ENCODE measurements at places on chromosomes 12 and 14.
A peak's percentile ranks its signal among the peaks of the same experiment; 100 is the strongest.

DNA sequence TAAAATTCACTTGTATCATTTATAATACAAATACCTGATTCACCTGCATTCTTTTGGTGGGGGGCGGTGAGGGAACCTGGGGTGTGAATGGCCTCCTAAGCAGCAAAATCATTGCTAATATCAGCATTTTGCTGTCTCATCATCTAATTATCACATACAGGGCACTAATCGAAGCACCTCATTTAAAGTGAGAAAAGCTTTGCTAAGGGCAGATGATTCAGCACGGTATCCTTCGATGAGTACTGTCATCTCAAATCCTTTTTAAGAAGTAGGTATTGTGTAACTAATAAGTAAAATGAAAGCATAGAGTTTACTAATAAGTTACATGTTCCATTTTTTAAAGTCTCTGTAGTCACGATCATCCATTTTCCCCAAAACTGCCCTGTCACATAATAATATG, 278.1 kb upstream of the SOX5 start:
- DNase-seq: peak; percentile 11

GRCh38 chr12:59484575-59484974, 111.3 kb upstream of the SLC16A7 start:
- peak; percentile 31 for DNase-seq

- DNase-seq: no peak
Measured at GRCh38 chr12:112573141-112573540, 154.4 kb downstream of the PTPN11 start.

- DNase-seq: no peak
Measured at GRCh38 chr12:89247967-89248366, 104.3 kb downstream of the DUSP6 start.

DNA sequence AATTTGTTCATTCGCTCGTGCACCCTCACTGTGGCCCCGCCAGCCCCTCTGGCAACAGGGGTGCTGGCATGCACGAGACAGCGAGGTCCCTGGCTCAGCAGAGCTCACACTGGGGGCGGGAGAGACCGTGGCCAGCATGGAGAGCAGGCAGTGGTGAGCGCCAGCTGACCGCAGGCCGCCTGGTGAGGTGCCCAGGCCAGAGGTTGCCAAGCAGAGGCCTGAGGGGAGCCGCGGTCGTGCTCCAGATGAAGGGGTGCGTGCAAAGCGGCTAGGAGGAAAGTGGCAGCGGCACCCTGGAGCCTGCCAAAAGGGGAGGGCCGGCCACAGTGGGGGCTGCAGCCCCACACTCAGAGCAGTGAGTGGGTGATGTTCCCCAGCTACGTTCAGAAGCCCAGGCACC, 56.1 kb downstream of the CDC42BPB start:
- DNase-seq: no peak

- no peak for DNase-seq
Measured at GRCh38 chr12:107379852-107380567, 286.7 kb upstream of the CRY1 start.

DNA sequence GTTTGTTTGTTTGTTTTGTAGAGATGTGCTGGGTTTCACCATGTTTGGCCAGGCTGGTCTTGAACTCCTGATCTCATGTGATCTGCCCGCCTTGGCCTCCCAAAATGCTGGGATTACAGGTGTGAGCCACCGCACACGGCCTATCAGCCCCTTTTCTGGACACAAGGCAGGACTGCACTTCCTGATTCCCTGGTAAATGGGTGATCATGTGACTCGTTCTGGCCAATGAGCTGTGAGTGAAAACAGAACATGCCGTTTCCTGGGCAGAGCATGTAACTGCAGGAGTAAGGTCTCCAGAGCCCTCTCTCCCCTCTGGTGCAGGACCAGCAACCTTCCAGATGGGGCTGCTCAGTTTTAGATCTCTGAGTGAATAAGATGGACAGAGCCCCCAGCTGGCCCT, 92.7 kb downstream of the ITPK1 start:
- DNase-seq: peak; percentile 65

- DNase-seq: no peak
Measured at GRCh38 chr12:24894879-24895278, 54.0 kb downstream of the BCAT1 start.

GRCh38 chr12:65171073-65171472, 1.7 kb downstream of the LEMD3 start:
- peak; percentile 11 for DNase-seq

DNA sequence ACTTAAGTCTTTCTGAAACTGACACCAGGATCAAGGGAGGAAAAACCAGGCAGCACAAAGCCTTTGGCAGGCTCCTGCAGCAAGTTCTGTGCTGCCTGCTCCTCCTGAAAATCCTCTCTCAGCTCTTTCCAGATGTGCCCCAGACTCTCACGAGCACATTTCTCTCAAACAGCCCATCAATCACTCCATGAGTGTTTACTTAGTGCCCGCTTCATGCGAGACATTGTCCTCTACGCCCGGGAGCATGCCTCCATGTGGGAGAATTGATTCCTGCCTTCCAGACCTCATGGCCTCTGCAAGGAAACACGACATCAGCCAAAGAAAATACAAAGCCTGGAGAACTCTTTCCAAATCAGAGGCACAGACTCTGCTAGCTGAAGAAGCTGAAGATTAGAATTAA, 46.5 kb upstream of the TSPAN11 start:
- no peak for DNase-seq

GRCh38 chr12:89573051-89573810, 47.4 kb upstream of the POC1B start:
- no peak for DNase-seq

- DNase-seq: no peak
Measured at GRCh38 chr14:73091044-73091443, 32.7 kb downstream of the RBM25 start.

DNA sequence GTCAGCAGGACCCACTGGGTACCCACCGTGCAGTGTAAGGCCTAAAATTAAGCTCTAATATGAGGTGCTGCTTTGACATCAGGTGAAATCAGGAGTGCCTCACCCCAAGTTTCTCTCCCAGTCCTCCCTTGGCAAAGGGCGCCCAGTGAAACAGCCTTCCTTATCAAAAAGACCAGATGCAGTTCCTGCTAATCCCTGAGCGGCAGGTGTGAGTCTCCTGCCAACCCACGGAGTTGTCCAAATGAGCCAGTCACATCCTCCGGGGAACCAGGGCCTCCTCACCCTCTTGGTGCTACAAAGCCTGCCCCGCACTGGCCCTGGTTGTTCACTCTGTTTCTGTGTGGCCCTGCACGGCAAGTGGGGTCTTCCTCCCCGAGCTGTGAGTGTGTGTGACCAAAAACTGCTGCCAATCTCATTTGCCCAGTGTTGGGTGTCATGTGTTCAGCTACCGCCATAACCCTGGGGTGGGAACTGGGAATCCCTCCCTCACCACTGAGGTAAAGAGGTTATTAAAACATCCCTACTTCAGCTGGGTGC, 20.2 kb upstream of the P2RX4 start:
- DNase-seq: no peak

GRCh38 chr12:34598851-34599529, 576.7 kb downstream of the ALG10 start:
- DNase-seq: no peak

DNA sequence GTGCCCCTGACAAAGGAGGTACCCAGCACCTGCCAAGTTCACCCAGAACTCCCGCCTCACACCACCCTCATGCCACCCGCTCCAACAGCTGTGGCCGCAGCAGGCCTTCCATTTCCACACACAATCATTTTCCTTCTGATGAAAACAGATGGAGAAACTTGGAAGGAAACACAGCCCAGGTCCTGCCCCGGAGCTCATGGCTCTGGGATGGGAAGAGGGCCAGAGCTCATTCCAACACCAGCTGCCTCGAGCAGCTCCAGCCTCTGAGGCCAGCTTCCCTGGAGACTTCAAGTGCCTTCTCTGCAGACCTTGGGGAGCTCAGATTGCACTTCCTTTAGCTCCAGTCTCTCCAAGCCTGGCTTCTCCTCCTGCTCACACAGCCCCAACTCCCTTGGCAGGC, 55.1 kb upstream of the CMKLR1 start:
- DNase-seq: no peak

GRCh38 chr12:42804928-42805327, 215.4 kb upstream of the PRICKLE1 start:
- DNase-seq: no peak

DNA sequence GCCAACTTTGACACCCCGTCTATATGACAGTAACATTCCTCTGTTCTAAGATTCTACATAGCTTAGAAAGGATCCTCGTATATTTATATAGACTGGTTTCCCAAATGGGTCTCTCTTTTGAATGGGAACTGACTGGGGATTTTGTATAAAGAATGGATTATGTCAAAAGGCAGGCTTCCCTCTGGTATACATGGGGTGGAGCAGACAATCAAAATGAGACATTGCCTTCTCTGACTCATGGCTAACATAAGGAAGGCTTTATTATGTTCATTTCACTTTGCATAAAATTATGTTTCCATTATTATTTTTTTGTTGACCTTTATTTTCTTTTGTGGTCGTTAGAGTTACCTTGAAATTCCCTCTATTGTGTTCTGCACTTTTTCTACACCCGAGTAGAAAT, 211.1 kb downstream of the ALG10B start:
- no peak for DNase-seq

DNA sequence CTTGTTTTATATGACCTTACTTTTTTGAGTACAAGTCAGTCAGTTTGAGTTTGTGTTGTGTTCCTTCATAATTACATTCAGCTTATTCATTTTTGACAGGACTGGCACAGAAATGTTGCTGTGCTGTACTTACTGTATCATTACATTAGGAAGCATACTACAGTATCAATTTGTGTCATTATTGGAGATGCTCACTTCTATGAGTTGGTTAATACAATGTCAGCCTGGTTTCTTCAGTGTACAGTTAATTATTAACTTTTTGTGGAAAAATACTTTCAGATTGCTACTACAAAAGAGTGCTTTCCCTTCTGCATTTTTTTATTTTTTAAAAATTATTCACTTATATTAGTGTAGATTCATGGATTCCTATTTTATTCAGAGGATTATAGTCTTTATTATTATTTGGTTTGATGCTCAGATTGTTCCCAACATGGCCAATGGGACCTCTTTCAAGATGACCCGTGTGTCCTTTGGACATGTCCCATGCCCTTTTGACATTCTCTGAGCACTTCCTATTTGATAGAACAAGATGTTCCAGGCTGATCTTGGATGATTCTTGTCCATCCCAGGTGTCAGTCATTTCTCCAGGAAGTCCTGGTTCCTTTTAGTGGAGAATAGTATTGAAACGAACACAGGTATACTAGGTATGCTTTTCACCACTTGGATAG, 66.6 kb downstream of the MON2 start:
- no peak for DNase-seq

GRCh38 chr12:131487388-131488124, 223.3 kb upstream of the SFSWAP start:
- no peak for DNase-seq

DNA sequence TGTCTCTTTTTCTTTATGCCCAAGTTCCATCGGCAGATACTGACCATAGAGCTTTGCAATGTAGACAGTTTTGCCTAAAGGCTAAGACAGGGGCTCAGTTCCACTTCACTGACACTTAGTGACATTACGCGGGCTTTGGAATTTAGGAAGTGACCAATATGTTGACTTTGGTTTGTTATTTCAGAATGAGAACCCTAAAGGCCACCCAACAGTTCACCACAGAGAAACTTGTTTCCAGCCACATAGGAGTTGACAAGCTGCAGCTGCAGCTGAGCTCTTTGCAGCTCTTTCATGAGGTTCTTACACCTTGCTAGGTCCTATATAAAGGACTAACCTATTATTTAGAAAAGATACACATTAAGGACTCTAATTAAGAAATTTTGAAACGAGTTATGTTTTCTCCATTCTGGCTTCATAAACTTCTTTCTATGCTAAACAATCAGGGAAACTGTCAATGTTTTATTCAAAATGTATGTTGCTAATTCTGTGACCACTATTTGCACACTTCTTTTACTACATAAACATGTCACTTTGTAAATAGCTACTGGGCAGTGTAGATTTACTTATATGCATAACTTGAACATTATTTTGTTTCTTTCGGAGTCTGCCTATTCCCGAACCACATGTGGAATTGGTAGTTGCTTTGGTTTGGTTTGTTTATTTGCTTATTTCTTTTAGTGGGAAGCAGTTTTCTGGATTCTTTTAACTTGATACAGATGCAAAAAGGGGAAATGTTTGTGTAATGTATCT, 18.5 kb upstream of the KLRD1 start:
- no peak for DNase-seq

- DNase-seq: no peak
Measured at GRCh38 chr12:9378430-9378835, 170.2 kb upstream of the PZP start.

GRCh38 chr14:54718046-54718445, 151.1 kb downstream of the SAMD4A start:
- no peak for DNase-seq

DNA sequence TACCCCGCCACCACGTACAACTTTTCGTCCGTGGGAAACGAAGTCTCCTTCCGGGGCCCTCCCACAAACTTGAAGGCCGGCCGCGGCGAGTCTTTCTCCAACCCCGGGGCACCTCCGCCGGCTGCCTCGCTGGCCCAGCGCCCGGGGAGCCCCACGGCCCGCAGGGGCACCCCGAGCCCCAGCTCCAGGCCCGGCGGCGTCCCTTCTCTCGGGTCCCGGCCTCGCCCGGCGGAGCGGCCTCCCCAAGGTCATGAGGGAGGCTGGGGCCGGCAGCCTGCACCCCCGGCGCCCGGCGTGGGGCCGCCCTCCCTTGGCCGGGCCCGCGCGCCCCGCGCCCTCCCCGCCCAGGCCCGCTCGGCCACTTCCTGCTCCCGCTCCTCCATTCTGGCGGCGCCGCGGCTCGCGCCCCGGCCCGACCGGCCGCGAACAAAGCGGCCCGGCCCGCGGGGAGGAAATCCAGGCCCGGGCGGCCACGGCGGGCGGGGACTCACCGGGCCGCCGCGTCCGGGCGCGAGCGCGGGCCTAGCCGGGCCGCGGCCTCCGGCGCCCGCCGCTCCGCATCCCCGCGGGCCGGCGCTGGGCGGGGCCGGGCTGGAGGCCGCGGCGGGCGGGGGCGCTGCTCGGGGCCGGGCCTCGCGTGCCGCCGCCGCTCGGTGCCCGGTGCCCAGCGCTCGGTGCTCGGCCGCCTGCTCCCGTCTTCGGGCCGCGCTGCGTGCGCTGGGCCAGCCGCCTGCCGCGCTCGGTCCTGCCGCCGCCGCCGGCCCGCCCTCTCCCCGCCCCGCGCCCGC, at the start of gene AKT1:
TSS of gene AKT1 (minus strand) at position 756 of the 788 bp plus-strand sequence. CDS start 3,105 bp downstream, outside the sequence.
- peak; percentile 30 for DNase-seq

GRCh38 chr12:91213-91612, 24.6 kb downstream of the IQSEC3 start:
- DNase-seq: no peak

- no peak for DNase-seq
Measured at GRCh38 chr12:53198486-53199110, 8.5 kb downstream of the ITGB7 start.

DNA sequence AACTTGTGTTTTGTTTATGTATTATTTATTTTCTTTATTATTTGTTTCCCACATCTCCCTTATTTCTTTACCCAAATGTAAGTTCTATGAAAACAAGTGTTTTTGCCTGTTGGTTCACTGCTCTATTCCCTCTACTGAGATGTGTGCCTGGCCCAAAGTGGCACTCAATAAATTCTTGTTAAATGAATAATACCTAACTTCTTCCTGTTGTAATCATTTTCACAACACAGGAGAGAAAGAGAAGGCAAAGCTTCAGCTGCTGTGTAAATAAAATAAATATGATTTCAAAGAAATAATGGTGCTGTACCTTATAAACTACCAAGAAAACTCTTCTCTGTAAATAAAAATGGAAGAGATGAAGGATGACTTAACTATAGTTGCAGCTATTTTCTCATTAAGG, 116.2 kb downstream of the TRHDE start:
- no peak for DNase-seq
